Effector memory CD4-positive, alpha-beta T cell (primary cell): ENCODE measurements at places on chromosomes 2 and 18.
A peak's percentile ranks its signal among the peaks of the same experiment; 100 is the strongest.

DNA sequence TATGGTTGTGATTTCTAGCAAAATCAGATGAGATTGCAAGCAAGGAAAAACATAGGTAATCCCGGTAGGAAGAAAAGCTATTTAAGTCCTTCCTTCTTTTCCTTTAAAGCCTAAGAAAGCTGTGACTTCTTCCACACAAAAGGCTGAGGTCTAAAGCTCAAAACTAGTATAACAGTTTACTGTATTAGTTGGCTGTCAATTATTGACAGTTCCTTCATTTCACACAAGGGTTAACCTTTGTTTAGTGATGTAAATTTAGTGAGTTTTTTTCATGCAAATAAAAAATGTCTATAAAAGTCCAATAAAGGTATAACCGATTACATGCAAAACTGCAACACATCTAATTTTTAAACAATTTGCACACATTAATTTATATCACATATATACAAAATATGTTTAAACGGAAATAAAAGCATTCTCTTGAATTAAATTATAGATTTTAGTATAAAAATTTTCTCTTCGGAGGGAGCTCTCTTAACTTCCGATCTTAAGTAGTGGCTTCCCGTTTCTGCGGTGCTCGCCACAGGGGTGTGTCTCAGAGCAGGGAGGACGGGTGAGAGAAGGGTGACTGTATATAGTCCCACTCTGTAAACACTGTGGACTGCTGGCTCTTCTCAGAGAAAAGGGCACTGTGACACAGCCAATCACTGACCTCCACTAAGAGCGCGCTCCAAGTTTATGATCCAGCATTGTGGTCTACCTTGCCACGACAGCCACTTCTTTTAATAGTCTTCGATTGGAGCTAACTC lies 33.4 kb downstream of the TTR start:
- no peak for DNase-seq

DNA sequence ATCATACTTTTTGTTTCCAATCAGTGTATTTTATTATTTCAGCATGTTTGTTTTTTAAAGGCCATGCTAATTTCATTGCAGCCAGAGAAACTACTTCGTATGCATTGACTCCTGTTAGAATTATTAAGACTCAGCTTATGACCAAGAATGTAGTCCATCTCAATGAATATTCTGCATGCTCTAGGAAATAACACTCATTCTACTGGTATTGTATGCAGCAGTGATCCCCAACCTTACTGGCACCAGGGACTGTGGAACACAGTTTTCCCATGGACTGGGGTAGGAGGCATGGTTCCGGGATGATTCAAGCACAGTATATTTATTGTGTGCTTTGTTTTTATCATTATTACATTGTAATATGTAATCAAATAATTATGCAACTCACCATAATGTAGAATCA lies 356.9 kb downstream of the DSEL start:
- DNase-seq, result no peak

DNA sequence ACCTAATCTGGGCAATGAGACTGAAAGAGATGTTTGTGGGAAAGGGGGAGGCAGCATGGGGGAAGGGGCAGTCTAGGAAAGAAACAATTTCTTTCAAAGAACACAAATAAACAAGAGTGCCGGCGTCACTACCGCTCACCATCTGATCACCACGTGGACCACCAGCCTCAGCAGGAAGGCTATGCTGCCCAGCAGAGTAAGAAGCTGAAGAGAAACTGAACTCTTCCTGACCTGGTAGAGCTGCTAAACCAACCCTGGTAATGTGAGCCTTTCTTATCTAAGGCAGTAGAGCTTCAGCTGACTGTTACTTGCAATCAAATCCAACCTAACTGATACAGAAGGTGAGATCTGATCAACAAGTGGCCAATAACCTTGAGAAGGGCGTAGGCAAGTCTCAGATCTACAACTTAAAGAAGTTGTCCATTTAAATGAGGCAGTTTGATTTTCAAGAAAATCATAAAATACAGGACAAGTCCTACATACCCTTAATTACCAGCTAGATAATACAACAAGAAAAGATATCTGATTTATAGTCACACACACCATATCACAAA lies 44.2 kb upstream of the SPTBN1 start:
- no peak for DNase-seq

DNA sequence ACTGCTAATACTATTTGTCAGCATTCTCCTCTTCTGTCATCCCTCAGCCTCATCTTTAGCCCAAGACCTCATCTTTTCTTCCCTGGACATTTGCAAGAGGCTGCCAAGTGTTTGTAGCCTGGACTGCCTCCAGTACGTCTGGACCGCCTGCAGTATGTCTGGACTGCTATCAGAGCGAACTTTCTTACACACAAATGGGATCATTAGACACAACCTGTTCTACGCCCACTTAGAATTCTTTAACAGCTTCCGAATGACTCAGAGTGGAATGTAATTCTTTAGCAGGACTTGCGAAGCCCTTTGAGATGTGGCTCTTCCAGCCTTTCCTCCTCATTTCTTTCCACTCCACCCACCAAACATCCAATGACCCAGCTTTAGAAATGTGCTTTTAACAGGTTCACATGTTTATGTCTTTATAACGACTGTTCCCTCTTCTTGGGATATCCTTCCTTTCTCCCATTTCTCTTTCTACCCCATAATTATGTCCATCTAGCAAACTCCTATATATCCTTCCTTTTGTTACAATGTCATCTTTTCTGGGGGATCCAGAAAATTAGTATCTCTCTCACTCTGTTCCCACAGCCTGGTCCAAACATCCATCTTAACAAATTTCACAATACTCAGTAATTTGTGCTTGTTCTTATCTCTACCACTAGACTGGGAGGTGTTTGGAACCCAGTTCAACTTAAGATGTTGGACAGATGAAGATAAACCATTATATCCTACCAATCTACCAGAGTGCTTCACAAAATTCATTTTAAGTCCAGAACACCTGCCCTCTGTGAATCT lies 171.3 kb upstream of the PGAP1 start:
- DNase-seq, result no peak

GRCh38 chr2:207157162-207157481 lies 8.6 kb downstream of the KLF7 start:
- no peak for DNase-seq

GRCh38 chr2:61887717-61888266 lies 664 bp downstream of the CCT4 start:
- DNase-seq, result no peak

GRCh38 chr2:77831060-77831459 lies 308.9 kb upstream of the LRRTM4 start:
- DNase-seq, result no peak

DNA sequence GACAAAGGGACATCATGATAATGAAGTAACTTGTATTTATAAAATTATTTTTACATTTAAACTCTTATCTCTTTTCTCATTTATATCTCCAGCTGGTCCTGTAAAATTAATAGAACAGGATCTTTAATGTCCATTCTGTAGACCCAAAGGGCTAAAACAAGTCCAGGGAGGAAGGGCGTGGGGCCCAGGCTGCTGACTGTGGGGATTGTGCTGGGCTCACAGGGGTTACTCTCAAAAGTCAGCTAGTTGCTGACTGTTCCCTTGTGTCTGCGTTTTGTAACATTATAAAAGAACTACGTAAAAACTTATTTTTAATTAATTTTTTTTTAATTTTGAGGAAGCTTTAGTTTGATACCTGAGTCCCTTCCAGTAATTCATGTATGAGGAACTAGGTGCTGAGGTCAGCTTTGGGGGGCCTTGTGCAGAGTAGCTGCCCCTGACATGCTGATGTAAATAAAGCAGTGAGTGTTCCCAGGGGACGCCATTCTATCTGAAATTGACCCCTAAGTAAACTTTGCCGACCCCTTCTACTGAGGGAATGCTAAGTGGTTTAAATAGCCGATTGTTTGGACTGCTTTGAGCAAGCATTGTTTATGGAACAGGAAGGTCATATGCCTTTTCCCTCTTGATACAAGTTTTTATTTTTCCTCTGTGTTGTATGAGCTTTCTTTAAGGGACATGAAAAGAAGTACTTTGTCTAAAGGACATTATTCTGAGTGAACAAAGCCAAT lies 56.4 kb downstream of the MERTK start:
- no peak for DNase-seq

- no peak for DNase-seq
These were observed 29.9 kb upstream of the OTOS start for GRCh38 chr2:240170354-240170735.

DNA sequence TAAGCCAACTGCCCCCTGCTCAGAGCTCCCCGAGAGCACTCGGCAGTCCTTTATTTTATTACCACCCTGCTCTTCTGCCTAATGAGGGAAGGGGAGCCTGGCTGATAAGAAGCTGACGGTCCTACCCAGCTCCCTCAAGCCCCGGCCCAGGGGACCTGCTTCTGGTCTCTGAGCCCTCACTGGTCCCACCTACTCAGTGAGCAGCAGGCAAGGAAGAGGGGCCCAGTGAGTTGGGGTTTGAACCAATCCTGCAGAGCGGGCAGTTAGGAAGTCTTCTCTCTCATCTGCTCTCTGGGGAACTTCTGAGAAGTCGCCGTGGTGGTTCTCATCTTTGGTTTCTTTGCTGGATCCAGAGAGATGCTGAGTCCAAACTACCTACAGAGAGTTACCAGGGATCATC lies 218.9 kb downstream of the NDUFA10 start:
- DNase-seq, result no peak

- no peak for DNase-seq
These were observed 334.1 kb upstream of the MYT1L start for GRCh38 chr2:2664989-2665833.

GRCh38 chr2:27925766-27926472 lies 35.4 kb downstream of the BABAM2 start:
- no peak for DNase-seq

DNA sequence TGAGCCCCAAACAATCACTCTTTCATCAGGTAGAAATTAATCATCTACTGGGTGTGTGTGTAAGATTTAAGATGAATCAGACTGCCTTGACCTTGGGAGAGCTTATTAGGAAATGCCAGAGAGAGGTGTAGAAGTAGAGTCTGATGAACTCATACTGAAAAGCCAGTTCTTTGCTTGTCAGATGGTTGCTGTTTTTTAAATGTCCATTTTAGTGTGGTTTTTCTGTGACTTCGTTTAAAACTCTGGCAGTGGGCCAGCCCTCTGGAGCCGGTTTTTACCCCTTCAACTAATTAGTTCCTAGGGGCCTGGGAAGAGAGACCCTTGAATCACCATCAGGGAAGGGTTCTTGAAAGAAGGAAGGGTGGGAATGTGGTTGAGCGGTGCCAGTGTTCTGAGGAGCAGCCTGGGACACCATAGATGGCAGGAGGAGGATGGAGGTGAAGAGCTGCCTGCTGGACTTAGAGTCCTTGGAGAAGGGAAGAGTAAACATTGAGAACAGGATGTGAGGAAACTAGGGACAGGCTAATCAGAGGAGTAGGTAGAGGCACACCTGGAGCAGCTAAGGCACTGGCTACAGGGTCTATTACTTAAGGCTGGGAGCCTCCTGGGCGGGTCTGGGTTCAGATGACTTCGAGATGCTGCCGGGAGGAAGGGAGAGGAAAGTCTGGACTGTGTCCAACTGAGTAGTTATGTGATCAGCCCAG lies 66.1 kb downstream of the LRRFIP1 start:
- DNase-seq, result no peak

DNA sequence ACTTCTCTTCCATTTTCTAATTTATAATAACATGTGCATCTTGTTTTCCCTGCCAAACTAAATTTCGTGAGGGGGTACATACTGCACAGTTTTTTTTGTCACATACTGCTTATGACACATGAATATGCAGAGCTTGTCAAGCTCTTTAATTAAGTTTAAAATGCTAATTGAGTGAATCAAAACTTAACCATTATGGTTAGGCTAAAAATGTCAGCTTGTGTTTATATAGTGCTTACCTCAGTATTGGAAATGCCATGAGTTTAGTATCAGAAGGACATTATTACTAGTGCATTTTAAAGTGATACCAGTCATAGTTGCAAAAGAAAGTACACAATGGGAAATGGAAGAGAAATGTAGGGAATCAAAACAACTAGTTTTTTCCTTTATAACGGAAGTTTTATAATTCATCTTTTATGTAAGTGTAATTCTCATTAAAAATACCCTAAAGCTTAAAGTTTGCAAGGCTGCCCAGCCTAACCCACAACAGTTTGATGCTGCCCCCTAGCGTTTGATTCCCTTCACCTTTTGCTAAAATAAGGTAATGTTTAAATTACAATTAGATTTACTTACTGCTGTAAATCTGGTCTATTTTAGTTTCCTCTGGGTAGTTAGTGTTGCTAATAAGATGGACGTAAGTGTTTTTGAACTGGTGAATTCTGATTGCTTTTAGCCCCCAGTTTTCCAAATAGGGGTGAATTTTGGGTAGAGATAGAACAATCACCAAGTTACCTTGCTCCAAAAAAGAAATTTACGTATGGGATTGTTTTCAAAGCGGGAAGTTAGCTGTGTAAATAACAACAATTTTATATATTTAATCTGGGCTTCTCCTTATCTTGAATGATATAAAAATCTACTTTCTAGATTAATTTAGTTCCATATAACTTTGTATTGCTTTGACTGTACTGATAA lies 3.2 kb downstream of the SLC39A10 start:
- DNase-seq, result peak; percentile 72

- DNase-seq, result no peak
These were observed 16.9 kb upstream of the SCLY start for GRCh38 chr2:238043851-238044250.

- no peak for DNase-seq
These were observed 62.6 kb downstream of the ANKRD44 start for GRCh38 chr2:197248001-197248401.

DNA sequence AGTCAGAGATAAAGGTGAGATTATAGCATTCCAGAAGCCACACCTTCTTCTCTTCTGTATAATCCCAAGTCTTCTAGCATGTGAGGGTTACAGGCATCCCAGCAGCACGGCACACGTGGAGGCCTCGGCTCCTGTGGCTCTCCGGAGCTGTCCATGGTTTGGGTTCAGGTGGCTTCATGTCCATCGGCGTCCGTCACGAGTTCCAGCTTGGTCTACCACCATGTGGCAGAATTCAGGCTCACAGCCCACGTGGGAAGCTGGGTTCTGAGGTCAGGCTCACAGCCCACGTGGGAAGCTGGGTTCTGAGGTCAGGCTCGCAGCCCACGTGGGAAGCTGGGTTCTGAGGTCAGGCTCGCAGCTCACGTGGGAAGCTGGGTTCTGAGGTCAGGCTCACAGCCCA lies 378.3 kb upstream of the SALL3 start:
- DNase-seq, result no peak

- no peak for DNase-seq
These were observed 49.3 kb upstream of the ROCK2 start for GRCh38 chr2:11393711-11394236.

DNA sequence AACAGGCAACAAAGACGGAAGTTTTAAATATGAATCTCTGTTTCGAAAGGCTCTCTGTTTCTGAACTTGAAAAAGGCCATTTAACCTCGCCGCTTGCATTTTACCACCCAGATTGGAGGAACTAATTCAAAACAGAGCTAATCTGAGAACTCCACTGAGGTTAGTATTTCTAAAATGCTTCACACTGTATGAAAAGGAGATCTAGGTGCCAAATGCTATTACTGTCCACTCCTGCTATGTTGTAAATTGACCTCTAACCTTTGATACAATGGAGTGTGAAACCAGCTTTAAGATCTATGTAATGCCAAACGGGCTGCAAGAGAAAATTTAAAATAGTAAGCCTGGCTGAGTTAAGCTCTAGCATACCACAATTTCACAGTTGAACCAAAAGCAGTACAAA lies 364.5 kb downstream of the IRS1 start:
- DNase-seq, result no peak

GRCh38 chr18:44731530-44732237 lies 51.0 kb downstream of the SETBP1 start:
- no peak for DNase-seq

GRCh38 chr2:113078350-113078839 lies 10.6 kb downstream of the IL1F10 start:
- no peak for DNase-seq
